ENCODE measurements at places on chromosomes 16 and 17.

DNA sequence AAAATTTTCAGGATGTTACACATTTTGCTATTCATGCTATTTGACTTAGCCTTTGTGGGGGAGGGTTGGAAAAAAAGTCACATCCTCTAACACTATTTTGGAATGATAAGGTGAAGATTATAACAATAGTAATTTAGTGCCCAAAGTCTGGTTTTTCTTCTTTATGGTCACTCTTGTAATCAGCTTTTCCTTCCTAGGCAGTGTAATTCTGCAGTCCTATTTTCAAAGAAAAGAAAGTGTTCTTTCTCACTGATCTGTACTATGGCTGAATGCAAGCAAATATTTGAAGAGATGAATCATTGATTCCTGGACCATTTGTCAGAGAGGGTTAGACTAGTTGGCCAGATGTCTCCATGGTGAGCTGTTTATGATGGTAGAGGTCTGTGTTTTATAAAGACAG is 8.4 kb downstream of the RSPRY1 start:
- DNase-seq: no peak

- no peak for DNase-seq
These were observed 12.3 kb upstream of the TMEM170A start for GRCh38 chr16:75476817-75477216.

- no peak for DNase-seq
These were observed 27.6 kb downstream of the NEUROD2 start for GRCh38 chr17:39580082-39580468.

DNA sequence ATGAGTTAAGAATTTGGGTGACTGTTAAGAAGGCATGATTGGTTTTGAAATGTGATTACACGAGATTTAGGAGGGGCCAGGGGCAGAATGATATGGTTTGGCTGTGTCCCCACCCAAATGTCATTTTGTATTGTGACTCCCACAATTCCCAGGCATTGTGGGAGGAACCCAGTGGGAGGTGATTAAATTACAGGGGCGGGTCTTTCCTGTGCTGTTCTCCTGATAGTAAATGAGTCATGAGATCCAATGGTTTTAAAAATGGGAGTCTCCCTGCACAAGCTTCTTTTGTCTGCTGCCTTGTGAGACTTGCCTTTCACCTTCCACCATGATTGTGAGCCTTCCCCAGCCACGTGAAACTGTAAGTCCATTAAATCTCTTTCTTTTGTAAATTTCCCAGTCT is 34.6 kb downstream of the TMEM100 start:
- DNase-seq: no peak

- no peak for DNase-seq
These were observed 12.6 kb downstream of the HID1 start for GRCh38 chr17:74959826-74960515.

- DNase-seq: peak; percentile 71
These were observed 65.8 kb downstream of the KPNA2 start for GRCh38 chr17:68101075-68101986.
